Activated gamma-delta T cell (primary cell): ENCODE measurements at places on chromosomes 1 and 21.

GRCh38 chr1:118717893-118718292 is 270.2 kb downstream of the TBX15 start:
- DNase-seq: no peak

DNA sequence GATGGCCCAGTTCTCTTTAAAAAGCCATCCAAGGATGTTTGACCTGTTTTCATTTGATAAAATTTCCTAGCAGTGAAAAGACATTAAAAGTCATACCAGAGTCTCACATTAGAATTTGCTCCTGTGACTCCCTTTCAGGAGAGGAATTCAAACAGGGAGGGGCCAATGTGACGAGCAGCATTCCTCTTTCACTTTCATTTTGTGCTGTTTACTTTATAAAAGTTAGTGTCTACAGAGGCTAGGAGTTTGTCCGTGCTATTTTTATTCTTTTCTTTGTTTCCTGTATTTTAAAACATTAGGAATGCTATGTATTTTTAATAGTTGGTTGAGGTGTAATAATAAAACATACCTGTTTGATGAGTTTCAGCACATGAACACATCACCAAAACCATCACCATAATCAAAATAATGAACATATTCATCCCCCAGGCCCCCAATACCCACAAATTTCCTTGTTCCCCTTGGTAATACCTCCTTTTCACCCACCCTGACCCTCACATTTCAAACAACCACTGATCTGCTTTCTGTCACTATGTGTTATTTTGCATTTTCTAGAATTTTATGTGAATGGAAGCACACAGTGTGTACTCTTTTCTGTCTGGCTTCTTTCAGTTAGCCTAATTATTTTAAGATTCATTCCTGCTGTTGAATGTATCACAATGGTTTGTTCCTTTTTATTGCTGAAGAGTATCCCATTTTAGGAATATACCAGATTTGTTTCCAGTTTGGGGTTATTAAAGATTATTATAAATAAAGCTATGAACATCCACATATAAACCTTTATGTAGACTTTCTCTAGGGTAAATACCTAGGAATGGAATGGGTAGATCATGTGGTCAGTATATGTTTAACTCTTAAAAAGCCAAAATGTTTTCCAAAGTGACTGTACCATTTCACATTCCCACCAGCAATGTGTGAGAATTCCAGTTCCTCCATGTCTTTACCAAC is 129.5 kb downstream of the TENT5C start:
- no peak for DNase-seq

GRCh38 chr1:150905301-150905700 is 18.4 kb downstream of the CTXND2 start:
- DNase-seq: no peak

GRCh38 chr1:199163670-199164069 is 524.8 kb downstream of the PTPRC start:
- DNase-seq: no peak

- DNase-seq: no peak
Observed at GRCh38 chr1:115356356-115356755, 18.3 kb upstream of the NGF start.

DNA sequence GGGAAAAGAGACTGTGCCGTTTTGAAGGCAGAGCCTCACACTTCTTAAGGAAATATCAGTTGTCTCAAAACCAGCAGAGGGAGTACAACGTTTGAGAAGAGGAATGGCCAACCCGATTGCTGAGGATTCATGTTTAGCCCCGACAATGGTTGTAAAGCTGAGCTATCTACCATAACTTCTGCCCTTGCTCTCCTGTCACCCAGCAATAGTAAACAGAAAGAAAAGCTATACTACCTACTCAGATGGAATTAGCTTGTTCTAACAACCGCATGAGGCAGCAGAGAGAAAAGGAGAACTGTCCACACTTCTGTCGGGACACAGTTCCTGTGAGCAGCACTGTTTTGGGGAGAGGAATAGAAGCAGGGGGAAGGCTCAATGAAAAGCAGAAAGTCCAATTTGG is 91.2 kb downstream of the SLC45A1 start:
- DNase-seq: no peak

DNA sequence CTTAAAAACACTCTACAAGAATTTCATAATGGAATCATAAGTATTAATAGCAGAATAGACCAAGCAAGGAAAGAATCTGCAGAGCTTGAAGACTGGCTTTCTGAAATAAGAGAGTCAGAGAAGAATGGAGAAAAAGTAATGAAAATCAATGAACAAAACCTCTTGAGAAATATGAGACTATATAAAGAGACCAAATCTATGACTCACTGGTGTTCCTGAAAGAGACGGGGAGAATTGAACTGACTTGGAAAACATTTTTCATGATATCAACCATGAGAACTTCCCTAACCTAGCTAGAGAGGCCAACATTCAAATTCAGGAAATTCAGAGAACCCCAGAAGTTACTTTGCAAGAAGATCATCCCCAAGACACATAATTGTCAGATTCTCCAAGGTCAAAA is 85.6 kb downstream of the GDAP2 start:
- DNase-seq: no peak

- DNase-seq: no peak
Observed at GRCh38 chr1:215056584-215056983, 26.0 kb upstream of the KCNK2 start.

DNA sequence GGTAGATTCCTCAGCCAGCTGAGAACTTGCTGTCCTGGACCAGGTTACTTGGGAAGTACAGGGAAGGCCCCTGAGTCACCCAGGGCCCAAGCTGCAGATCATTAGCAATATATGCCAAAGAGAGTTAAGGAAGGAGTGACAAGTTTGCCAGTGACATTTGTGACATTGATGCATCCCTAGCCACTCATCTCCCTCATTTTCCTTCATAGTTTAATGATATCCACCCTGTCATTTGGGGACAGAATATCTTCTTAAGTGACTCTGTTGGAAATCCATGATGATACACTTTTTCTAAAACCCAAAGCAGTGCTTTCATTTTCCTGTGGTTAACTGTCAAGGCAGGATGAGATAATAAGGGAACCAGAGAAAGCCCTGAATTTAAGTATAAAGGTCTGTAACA is 3.2 kb downstream of the TNN start:
- no peak for DNase-seq

DNA sequence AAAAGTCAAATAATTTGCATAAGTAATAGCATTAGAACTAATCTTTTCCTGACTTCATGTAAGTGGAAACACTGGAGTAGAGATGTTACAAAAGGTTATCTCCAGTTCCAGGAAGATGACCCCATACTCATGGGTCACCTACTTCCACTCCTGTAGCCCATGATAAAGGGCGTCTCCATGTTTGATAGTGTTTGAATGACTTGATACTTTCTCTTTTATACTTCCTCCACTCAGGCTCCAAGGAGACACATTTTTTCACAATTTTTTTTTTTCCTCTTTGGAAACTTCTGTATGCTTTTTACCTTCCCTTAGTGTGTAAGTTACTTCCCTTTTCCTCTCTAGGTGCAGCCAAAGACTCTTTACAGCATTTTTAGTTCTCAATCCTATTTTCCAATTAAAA is 382.1 kb upstream of the B3GALT2 start:
- DNase-seq: no peak

GRCh38 chr1:17865912-17866739 is 111.0 kb downstream of the ACTL8 start:
- DNase-seq: no peak

DNA sequence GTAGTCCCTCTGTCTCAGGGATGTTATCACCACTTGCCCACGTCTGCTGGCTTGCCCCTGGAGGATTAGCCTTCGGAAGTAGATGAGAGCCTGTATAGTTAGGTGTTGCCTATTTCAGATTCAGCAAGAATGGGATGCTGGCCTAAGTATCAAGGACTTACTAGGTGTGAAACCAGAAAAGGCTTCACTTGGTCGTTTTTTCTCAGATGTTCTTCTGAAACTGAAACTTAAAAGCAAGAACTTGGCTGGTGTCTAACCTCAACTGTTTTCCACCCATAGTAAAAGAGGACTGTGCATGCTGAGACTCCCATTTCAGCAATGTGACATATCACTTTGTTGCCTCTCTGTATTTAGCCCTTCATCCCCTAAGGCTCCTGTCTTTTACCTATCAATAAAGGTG is 67.0 kb upstream of the LRRC53 start:
- no peak for DNase-seq

- no peak for DNase-seq
Observed at GRCh38 chr1:184254849-184255248, 132.0 kb upstream of the C1orf21 start.

GRCh38 chr1:161981735-161982506 is 41.7 kb downstream of the OLFML2B start:
- DNase-seq: no peak

DNA sequence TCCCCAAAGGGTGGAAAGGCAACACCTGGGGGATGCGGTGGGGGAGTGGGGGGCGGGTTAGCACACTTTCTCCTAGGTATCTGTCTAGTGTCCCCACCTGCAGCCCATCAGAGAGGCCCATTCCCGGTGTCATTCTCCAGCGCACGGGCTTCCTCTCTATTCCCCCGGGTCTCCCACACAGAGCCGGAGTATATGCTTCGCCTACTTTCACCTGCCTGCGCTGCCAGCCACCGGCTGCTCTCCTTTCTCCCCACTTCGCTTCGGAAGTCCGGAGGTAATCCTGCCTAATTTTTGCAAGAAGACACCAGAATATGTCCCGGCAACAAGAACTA is 852 bp downstream of the RGS7 start:
- DNase-seq: no peak

GRCh38 chr1:239814306-239814881 is 277.3 kb upstream of the FMN2 start:
- no peak for DNase-seq

- DNase-seq: no peak
Observed at GRCh38 chr21:34530261-34530660, 18.3 kb upstream of the KCNE1 start.
